ENCODE measurements at places on chromosomes 4 and X.
A peak's percentile ranks its signal among the peaks of the same experiment; 100 is the strongest.

GRCh38 chr4:150402871-150403272, 179.1 kb upstream of the MAB21L2 start:
- no peak for DNase-seq

- no peak for DNase-seq
Observed at GRCh38 chr4:40682290-40683101, 52.8 kb upstream of the RBM47 start.

GRCh38 chr4:154534296-154534695, 15.9 kb downstream of the PLRG1 start:
- no peak for DNase-seq

- DNase-seq = no peak
Observed at GRCh38 chr4:187993827-187994226, 1.7 kb upstream of the ZFP42 start.

DNA sequence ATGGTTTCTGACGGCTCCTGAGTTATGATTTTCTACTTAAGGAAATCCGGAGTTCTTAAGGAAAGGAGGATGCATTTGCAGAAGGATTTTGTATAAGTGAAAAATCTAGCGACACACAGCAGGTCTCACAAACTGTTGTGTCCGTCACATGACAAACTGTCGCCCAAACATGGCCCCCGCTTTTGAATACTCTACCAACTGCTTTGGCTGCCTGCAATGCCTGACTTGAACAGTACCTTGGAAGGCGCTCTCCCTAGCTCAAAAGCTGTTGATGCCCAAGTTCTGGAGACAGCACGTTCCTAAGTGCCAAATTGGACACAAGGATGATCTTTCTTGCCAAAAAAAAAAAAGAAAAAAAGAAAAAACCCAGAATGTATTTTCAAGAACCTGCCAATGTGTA, 103.2 kb downstream of the ENPP6 start:
- no peak for DNase-seq

- peak; percentile 62 for DNase-seq
Observed at GRCh38 chr4:5139141-5139540, 87.9 kb downstream of the STK32B start.

GRCh38 chrX:58025979-58026378, 115.7 kb upstream of the ZXDA start:
- DNase-seq = no peak

GRCh38 chr4:54440394-54441136, 211.5 kb downstream of the PDGFRA start:
- DNase-seq = no peak

DNA sequence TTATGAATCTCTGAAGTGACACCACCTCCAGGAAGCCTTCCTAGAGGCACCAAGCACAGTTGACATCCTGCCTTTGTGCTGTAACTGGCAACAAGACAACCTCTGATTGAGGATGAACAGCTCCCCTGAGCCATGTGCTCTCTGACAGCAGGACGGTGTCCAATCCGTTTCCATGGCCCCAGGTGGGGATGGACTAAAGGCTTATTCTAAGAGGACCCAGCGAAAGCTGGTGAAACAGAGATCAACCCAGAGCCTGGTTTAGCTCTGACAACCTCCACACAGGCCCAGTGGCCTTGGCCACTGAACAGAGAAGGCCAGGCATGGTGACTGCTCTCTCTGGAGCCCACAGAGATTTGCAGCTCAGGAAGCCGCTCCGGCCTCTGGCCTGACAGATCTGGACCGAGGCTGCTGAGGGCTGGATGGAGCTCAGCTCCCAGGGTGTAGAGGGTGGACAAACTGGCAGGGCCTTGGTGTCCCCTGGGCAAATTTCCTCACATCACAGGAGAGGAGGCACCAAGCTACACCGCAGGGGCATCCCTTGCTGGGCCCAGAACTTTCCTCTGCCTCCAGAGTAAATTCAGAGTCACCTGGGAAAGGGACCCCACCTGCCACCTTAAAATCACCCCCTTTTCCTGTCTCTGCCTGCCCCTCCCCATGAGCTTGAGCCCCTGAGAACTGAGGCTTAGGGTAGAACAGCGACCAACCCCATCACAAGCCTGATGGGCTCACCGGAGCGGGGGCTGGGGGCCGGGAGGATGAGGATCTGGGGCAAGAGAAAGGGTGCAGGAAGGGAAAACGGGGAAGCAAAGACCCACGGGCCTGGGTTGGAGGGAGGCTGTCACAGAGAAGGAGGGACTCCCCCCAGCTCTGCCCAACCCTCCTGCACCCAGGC, 40.2 kb downstream of the HMX1 start:
- peak; percentile 87 for DNase-seq

DNA sequence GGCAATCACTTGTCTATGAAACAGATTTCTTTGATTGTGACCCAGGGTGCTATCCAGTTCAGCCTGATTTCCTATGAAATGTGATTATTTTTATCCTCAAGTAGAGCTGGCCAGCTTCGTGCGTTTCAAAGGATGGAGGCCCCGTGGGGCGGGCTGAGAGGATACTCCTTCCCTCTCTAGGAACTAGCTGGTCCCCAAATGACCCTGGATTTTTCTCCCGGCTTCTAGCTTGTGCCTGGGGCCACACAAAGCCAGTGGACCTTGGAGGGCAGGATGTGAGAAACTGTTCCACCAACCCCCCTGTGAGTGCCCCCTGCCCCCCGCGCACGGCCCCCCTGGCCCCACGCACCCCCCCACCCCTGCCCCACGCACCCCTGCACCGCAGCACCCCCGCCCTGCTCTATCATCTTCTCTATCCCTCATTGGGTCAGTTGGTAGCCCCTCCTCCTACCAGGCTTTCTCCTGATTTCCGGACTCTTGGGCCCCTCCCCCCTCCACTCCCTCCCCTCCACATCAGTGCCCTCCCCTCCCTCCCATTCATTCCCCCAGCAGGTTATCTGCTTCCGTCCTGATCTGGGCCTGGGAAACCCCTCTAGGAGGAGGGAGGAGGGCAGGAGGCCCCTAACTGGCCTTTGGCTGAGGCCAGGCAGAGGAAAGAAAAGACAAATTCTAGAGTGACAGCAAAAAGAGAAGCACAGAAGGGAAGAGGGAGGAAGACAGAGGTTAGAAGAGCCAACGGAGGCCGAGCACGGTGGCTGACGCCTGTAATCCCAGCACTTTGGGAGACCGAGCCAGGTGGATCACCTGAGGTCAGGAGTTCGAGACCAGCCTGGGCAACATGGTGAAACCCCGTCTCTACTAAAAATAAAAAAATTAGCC, 3.3 kb downstream of the XPNPEP2 start:
- no peak for DNase-seq

- DNase-seq = no peak
Observed at GRCh38 chr4:37922328-37922727, 31.4 kb downstream of the TBC1D1 start.

- DNase-seq = no peak
Observed at GRCh38 chrX:133362538-133362937, 52.8 kb downstream of the GPC4 start.

GRCh38 chr4:113840861-113841260, 79.3 kb upstream of the CAMK2D start:
- DNase-seq = no peak

- no peak for DNase-seq
Observed at GRCh38 chr4:16717266-16717970, 181.0 kb downstream of the LDB2 start.

DNA sequence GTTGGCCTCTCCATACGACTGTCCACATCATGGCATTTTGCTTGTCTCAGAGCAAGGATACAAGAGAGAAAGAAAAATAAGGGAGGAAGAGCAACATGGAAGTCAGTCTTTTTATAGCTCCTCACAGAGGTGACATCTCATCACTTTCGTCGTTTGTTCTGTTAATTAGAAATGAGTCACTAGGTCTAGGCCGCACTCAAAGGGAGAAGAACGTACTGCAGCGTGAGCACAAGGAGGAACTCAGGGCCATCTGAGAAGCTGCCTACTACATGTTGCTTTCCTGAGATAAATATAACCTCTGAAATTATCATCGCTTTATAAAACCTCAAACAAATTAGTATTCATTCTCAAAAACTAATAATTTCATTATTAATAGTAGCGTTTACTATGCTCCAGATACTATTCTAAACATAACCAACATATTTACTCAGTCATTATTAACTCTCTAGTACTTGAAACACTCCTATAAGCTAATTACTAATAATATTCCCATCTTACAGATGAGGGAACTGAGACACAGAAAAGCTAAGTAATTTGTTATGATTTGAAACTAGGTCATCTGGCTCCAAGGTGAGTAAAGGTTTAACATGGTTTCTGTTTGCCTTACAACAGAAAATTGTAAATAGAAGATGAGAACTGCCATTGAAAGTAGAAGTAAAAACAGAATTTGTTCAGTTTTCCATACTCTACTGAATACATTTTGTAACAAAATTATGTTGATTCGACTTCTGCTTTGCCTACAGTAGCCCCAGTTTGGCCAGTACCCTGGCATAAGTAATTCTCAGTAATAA, 213.2 kb upstream of the UGT8 start:
- no peak for DNase-seq

DNA sequence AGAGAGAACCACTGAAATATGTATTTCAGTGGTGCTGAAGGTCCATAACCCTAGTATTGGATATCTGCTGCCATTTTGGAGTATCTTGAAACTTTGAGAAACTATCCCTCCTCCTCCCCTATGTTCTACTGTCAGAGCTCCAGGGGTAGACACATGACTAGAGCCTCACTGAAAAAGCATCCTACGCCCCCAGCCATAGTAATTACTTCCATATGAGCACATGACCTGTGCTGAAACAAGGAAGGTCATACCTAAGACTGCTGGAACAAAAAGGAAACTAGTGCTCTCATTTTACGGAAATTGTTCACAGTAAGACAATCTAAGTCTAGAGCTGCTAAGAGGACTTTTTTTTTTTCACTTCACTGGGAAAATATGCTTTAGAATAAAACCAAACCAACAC, 42.0 kb upstream of the MAPK10 start:
- DNase-seq = no peak

DNA sequence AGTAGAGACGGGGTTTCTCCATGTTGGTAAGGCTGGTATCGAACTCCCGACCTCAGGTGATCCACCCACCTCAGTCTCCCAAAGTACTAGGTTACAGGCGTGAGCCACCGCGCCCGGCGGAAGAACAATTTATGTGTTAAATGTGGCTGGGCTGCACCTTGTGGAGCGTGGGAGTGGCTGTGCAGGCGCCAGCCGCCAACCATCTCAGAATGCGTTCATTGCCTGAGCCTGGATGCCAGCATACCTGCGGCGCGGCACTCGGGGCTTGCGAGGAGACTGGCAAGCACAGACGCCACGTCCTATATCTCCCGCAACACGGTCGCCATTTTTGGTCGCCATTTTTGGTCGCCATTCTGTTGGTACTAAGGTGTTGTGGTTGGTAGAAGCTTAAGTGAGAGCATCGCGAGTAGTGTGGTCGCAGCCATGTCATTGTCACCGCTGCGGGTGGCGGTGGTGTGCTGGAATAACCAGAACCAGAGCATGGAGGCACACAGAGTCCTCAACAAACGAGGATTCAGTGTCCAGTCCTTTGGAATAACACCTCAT, 193.6 kb upstream of the HTR2C start:
- no peak for DNase-seq

DNA sequence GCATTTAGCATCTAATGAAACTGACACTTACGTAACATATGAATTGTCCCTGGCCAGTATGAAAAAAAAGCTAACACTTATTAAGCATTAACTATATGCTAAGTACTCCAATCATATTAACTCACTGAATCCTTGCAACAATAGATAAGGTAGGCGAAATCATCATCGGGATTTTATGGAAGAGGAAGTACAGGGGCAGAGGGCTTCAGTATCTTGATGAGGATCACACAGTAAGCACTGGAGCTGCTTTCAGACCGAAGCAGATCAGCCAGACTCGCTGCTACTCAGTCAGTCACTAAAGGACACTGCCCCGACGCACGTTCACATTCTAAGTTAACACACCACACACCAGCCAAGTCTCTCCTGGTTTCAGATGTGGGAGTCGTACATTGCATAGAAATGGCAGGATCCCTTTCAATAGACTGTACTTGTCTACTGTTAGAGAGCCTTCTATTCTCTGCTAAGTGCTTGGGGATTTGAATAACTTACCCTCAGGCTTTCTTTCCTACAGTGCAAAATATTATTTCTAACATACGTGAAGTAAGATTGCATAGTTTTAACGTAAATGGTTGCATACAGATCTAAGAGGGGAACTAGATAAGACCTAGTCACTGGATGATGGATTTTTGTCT, 540.2 kb upstream of the TENM3 start:
- DNase-seq = no peak
